Lung microvascular endothelial cell (primary cell): ENCODE measurements at places on chromosomes 11 and 22. TPM values are rescaled to one million over a fixed set of nuclear protein-coding genes. Genes with fewer than 3 reads are reported as not detected.

- DNase-seq = no peak
Measured at GRCh38 chr11:55357560-55358184, 10.1 kb upstream of the OR4A15 start.

DNA sequence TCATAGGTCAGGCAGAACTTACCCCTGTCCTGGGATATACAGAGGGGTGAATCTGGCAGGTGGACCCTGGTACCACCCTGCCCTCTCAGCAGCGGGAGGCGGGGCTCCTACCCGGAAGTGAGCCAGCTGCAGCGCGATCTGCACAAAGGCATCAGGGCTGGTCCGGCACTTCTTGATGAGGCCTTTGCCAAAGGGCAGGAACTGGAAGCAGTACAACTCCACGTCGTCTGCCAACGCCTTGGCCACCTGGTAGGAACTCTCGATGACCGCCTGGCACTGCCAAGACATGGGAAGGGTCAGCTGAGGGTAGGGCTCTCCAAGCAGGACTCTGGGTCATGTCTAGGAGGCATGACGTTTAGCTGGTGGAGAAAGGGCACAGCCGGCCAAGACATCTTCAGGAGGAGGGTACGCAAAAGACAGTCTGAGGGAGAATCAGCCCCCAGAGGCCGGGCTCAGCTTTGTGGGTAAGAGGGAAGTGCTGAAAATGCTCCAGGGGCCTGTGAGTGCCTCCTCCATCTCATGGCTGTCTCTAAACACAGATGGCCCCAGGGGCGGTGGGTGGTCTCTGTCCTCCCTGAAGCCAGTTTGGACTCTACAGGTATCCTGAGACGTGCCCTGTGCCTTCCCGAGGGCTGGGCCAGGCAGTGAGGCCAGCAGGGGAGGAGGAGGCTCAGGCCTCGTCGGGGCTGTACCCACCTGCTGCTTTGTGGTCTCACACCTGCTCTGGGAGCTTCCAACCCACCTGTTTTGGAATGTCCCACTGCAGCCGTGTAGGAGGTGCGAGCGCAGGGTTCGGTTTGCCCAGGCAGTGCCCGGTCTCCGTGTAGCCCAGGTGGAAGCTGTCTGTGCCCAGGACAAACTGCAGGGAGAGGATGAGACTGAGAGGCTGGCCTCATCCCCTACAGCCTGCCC is 6.7 kb downstream of the CPT1B start:
- DNase-seq = no peak

GRCh38 chr11:63001456-63001855 is 14.2 kb downstream of the SLC22A8 start:
- DNase-seq = no peak

DNA sequence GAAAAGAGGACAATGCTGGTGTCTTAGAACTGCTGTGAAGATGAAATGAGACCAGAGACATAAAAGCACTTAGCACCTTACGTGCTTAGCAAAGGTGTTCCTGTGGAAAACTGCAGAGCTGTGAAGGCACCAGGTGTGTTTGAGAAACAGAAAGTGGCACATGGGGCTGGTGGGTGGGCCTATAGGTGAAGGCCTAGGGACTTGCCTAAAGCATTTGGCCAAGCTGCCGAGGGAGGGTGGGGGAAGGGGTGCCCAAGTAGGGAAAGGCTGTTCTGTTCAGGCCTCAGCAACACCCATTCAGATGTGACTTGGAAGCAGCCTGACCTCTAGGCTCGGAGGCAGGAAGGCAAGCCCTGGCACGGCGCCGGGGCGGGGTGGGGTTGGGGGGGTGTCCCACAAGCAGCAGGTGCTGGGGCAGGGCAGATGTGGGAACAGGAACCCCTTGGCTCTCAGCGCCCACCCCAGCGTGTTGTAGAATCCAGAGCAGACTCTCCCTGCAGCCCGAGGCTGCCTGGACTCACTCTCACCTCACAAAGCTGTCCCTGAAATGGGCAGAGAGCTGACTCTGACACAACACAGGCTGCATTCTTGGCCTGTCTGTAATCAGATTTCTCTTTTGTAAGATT is 366.7 kb upstream of the NARS2 start:
- DNase-seq = no peak

- no peak for DNase-seq
Measured at GRCh38 chr22:44364751-44365130, 52.0 kb upstream of the SHISAL1 start.

DNA sequence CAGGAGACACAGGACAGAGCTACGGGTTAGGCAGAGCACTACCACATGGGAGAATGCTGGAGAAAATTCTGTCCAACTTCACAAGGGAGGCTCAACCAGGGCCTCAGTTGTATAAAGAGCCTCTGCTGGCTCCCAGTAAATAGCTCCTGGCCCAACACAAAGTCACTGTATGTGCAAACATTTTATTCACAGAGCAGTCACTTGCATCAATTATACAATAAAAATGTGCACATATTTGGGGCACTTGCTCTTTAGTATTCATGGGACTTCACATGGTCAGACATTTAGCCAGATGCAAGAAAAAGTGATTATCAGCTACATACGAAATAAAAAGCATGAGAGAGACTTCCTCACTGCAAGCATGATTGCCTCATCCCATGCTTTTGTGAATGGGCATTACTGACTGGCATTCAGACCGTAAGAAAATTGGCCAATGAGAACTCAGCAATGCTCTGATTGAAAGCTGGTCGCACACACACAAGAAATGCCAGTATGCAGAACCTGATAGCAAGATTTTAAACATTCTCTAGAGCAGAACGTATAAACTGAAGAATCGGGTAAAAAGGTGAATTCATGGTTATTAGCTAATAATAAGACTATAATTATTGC is 39.4 kb downstream of the BLID start:
- no peak for DNase-seq

The SYT7 gene
- total RNA-seq = 0.20 and 0.22 TPM in 2 replicates

The PRDX5 gene
- total RNA-seq = 217 and 266 TPM in 2 replicates

DNA sequence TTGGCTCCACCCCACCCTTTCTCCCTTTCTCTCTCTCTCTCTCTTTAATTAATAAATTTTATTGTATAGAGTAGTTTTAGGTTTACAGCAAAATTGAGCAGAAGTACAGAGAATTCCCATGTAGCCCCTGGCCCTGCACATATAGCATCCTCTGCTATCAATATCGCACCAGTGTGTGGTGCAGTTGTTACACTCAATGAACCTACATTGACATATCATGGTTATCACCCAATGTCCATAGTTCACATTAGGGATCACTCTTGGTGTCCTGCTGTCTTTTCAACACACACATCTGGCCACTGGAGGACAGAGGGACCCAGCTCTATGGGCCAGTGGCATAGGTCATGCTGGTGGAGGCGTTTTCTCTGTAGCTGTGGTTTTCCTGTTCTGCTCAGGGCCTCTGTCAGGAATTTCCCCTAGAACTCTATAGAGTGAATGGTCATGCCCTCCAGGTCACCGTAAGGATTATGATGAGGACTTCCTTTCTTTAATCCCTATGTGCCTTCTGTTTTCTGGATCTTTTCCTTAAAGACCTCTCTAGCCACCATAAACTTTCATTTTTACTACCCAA is 98.2 kb upstream of the NAV2 start:
- peak; percentile 14 for DNase-seq

DNA sequence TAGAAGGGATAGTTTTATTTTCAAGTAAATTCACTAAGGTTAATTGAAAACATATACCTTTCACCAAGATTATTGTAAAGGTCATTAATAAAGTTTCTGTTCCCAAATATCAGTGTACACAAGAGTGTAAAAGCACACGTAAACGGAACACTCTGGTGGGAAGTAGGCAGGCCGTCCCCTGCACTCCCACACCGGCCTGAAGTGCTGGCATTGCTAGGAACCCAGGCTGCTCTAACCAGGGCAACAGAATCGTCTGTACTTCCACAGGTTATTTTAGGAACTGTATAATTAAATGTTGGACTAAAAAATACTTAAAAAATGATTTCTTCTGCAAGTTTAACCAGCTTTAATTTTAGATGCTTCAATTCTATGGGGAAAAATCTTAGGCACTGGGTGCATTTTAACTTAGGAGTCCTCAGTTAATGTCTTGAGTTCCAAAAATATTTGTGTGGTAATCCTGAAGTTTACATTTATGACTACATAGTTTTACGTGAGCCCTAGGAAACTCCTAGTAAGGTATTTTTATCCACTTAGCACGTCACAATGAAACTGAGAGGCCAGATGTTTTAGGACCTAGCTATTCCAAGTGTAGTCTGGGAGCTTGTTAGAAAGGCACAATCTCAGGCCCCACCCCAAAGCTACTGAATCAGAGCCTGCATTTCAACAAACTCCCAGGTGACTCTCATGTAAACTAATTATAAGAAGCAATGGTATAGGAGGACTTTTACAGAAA is 31.2 kb downstream of the KMT5B start:
- no peak for DNase-seq

The ASRGL1 gene
- total RNA-seq = 10.5 and 33.3 TPM in 2 replicates

The GRAP2 gene
- total RNA-seq = under 0.01 TPM in 1 of 2 replicates, not detected in the other

DNA sequence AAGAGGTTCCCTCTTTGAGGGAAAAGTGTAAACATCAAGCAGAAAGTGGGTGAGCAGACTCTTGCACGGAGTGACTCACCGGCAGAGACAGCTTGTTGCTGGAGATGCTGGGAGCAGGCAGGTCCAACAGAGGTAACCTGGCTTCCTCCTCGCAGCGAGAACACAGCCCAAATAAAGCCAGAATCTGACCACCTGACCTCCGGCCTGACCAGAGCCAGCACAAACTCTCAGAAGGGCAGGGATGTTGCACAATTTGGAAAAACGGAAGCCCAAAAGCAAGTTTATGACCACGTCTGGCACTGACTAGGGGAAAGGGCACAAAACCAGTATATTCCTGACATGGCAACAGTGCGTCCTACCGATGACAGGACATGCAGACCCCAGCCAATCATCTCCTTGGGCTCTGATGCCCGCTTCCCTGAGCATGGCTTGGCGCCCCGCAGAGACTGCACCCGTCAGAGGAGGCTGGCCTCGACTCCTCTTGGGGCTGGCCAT is 5.4 kb downstream of the SMCO4 start:
- no peak for DNase-seq

The ZBTB16 gene
- total RNA-seq = 10.0 and 22.0 TPM in 2 replicates

DNA sequence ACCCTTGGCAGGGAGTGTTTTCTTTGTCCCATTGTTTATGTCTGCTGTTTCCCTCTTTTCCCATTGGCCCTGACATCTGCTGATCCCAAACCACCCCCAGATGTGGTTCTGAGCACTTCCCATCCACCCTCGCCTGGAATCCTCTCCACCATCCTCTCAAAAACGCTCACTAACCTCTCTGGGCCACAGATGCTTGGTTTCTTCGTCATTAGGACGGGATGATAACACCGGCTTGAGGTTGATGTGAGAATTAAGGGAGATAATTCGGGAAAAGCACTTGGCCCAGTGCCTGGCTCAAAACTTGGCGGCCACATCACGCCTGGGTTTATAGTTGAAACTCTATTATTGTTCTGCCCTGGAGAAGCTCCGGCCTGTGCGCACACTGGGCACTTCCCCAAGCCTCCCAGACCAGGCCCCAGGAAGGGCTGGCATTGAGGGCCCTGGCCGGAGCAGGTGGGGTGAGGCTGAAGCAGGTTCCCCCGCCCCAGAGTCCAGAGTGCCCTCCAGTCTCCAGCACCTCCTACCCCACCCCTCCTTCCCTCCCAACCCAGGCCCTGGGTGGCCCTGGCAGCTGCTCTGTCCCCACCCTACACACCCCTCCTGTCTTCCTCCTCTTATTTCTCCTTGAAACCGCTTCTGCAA is 63.7 kb downstream of the CYTH4 start:
- DNase-seq = peak; percentile 40

DNA sequence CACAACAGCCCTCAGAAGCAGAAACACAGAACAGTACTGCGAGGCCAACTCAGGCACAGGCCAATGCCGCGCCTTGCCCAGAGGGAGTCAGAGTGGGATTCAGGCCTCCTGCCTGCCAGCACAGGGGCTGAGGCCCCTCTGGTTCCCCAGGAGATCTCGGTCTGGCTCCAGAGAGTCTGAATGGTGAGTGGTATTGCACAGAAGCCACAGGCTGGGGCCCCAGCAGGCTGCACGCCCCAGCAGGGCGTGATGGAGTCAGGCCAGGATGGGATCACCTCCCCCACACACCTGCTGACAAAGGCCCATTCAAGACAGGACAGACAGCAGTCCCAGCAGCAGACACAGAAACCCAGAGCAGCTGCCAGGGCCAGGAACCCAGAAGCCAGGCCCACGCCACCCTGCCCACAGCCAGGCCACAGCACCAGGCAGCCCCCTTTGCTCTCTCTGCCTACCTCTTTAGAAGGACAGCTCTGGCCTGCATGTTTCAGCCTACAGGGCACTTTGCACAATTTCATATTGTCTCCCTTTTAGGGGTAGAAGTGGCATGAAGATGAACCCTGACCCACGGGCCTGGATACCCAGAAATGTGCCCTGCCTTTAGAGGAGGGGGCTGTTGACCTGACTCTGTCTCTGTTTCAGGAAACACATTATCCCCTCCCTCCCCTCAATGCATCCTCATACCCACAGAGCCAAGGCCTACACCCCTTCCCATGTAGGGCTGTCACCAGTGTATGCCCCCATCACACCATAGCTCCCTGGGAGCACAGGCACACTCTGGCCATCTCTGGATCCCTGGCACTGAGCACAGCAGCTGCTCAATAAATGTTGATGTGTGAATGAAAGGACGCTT is 6.1 kb downstream of the FXYD6 start:
- DNase-seq = no peak

The FGF4 gene
- not detected in 2 replicates for total RNA-seq
